ENCODE measurements at places on chromosomes 7 and 10. TPM values are rescaled to one million over a fixed set of nuclear protein-coding genes. Genes with fewer than 3 reads are reported as not detected.
A peak's percentile ranks its signal among the peaks of the same experiment; 100 is the strongest.

ANKRD61 gene
- total RNA-seq = 0.57 TPM

OPN4 gene
- total RNA-seq = not detected

ARMH3 gene
- total RNA-seq = 17.7 TPM

COL28A1 gene
- total RNA-seq = 1.4 TPM

RAPGEF5 gene
- total RNA-seq = 6.4 TPM

NCF1 gene
- 1.9 TPM for total RNA-seq

DRGX gene
- not detected for total RNA-seq

TSPAN14 gene
- total RNA-seq = 75.1 TPM

DNA sequence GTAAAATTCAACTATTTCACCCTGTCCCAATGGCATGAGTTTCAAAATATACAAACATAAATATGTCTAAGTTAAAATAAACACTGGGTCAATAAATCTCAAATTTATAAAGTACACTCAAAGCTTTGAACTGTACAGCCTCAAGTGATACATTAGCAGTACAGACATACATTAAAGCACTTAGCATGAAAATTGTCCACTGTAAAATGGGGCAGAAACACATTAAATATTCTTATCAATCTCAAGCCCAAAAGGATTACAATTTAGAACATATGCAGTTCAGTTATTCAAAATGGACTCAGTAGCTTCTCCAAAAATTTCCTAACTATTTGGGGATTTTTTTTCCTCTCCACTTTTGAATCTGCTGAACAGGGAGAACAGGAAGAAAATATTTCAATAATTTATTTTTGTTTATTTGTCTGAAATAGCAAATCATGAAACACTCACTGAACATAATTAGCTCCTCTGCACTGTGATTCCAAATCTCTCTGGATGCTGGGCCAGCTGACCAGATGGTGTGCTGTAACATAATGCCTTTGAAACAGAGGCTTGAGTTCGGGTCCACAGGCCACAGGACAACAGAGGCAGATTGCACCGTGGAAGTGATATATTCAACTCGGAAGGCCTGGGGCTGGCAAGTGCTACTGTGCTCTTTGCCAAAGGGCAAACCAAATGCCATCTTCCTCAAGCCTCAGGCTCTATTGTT is 248.9 kb upstream of the LRRN3 start:
- H3K27ac ChIP-seq = no peak overlapping the region
- peaks cover 3% of the 10 kb centered on the region for H3K27me3 ChIP-seq
- DNase-seq = no peak
- peaks cover 2% of the 10 kb centered on the region for H3K4me1 ChIP-seq
- H3K36me3 ChIP-seq = no peaks in the 10 kb centered on the region
- no peak overlapping the region for H3K4me3 ChIP-seq

- H3K4me3 ChIP-seq = no peak overlapping the region
- no peak for DNase-seq
- no peaks in the 10 kb centered on the region for H3K27me3 ChIP-seq
- H3K4me1 ChIP-seq = no peaks in the 10 kb centered on the region
- no peak overlapping the region for H3K27ac ChIP-seq
Observed at GRCh38 chr10:110967645-110968044, 48.2 kb downstream of the SHOC2 start.

GRCh38 chr7:88668591-88668990 is 90.9 kb upstream of the ZNF804B start:
- H3K4me3 ChIP-seq = no peak overlapping the region
- H3K36me3 ChIP-seq = no peaks in the 10 kb centered on the region
- H3K27ac ChIP-seq = no peak overlapping the region
- no peak for DNase-seq
- H3K27me3 ChIP-seq = no peaks in the 10 kb centered on the region

- H3K4me1 ChIP-seq = no peaks in the 10 kb centered on the region
- H3K27me3 ChIP-seq = no peaks in the 10 kb centered on the region
- H3K36me3 ChIP-seq = no peaks in the 10 kb centered on the region
- H3K27ac ChIP-seq = no peak overlapping the region
Observed at GRCh38 chr7:77425101-77426051, 9.2 kb upstream of the GSAP start.

DNA sequence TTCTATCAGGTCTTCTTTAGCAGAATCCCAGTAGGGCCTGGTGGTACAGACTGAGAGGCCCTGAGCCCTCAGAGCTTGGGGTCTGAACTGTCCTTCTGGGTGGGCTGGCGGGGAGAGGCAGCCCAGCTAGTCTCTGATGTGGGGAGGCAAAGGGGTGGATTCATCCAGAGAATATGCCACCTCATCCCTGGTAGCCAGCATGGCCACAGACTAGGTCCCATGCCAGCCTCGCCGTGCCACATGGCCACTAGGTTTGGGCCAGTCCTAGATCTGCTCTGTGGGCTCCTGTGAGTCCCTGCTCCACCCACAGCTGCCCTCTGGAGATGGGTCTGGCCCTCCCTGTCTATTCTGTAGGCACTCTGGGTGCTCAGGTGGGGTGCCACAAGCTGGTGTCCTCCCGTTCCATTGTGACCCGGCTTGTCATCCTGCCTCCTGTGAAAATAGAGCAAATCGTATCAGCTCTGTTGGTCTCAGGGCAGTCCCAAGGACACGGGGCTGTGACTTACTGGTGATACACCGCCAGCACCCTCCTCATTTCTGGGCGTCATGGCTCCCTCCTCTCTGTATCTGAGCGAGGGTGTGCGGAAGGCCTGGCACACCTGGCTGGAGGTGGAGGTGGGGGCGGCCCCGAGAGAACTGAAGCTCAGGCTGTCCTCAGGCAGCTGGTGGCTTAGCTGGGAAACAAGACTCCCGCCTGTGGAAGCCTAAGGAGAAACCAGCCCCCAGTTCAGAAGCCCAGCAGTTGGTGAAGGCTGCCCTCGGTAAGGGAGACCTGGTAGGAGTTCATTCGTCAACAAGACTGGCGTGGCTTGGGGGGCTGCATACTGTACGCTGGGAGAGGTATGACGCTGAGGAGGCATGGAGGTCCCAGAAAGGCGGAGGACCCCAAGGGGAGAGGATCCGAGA is 33.3 kb downstream of the UNC5B start:
- H3K27ac ChIP-seq = peak overlapping the region; percentile 69
- H3K27me3 ChIP-seq = no peaks in the 10 kb centered on the region
- H3K4me3 ChIP-seq = no peak overlapping the region
- no peaks in the 10 kb centered on the region for H3K36me3 ChIP-seq
- no peak for DNase-seq

- H3K4me3 ChIP-seq = no peak overlapping the region
- no peaks in the 10 kb centered on the region for H3K36me3 ChIP-seq
- no peak for DNase-seq
- no peaks in the 10 kb centered on the region for H3K27me3 ChIP-seq
- peaks cover 11% of the 10 kb centered on the region for H3K4me1 ChIP-seq
Observed at GRCh38 chr10:24703700-24704099, 20.0 kb downstream of the ARHGAP21 start.

DNA sequence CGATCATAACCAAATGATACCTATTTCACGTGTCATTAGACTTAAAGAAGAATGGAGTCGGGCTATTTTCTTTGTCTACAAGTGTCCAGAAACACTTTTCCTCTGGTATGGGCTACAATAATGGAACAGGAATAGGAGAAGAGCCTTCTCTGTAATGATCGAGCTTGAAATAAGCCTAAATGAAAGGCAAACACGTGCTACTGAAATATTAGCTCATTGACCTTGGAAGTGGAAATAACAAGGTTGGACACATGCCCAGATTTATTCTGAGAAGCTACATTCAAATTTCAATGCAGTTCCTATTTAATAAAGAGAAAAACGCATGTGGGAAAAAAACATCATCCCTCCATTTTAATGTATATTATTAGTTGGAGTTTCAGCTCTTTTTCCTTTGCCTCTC is 254.7 kb upstream of the PTER start:
- no peak overlapping the region for H3K27ac ChIP-seq
- no peaks in the 10 kb centered on the region for H3K4me1 ChIP-seq
- DNase-seq = no peak
- no peaks in the 10 kb centered on the region for H3K36me3 ChIP-seq
- no peaks in the 10 kb centered on the region for H3K27me3 ChIP-seq

GRCh38 chr7:139893461-139893860 is 64.4 kb downstream of the TBXAS1 start:
- H3K4me1 ChIP-seq = no peaks in the 10 kb centered on the region
- DNase-seq = no peak
- H3K4me3 ChIP-seq = no peak overlapping the region

- H3K27ac ChIP-seq = no peak overlapping the region
- no peaks in the 10 kb centered on the region for H3K4me1 ChIP-seq
- H3K4me3 ChIP-seq = no peak overlapping the region
- H3K27me3 ChIP-seq = no peaks in the 10 kb centered on the region
Observed at GRCh38 chr7:155227788-155228458, 69.8 kb upstream of the INSIG1 start.

GRCh38 chr10:123463698-123464097 is 202.5 kb upstream of the GPR26 start:
- no peak overlapping the region for H3K27ac ChIP-seq
- H3K27me3 ChIP-seq = no peaks in the 10 kb centered on the region
- no peak overlapping the region for H3K4me3 ChIP-seq
- no peak for DNase-seq
- H3K4me1 ChIP-seq = no peaks in the 10 kb centered on the region

GRCh38 chr10:96740579-96741281 is 20.4 kb upstream of the PIK3AP1 start:
- no peak overlapping the region for H3K27ac ChIP-seq
- no peaks in the 10 kb centered on the region for H3K36me3 ChIP-seq
- no peaks in the 10 kb centered on the region for H3K4me1 ChIP-seq
- H3K4me3 ChIP-seq = no peak overlapping the region

DNA sequence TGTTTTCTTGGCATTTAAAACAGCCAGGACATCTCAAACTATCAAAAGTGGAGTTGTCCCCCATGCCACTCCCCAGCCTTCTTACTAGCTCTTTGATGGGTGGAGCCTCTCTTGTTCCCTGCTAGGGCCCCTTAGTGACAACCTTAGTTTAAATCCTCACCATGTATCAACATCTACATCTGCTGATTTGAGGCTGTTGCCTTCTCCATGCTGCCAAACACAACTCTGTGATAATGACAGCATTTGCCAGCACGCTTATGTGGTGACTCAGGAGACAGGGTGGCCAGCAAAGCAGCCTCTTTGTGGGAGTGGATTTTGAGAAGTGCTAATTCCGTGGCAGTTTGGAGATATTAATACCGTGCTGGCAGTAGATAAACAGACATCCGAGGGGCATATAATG is 145.4 kb downstream of the LRRC4 start:
- no peak for DNase-seq
- no peaks in the 10 kb centered on the region for H3K27me3 ChIP-seq
- no peak overlapping the region for H3K27ac ChIP-seq
- no peak overlapping the region for H3K4me3 ChIP-seq
- H3K4me1 ChIP-seq = peaks cover 7% of the 10 kb centered on the region
- no peaks in the 10 kb centered on the region for H3K36me3 ChIP-seq

GRCh38 chr7:92584953-92585352 is 5.2 kb downstream of the FAM133B start:
- no peaks in the 10 kb centered on the region for H3K36me3 ChIP-seq
- peaks cover 13% of the 10 kb centered on the region for H3K4me1 ChIP-seq
- DNase-seq = no peak
- no peak overlapping the region for H3K27ac ChIP-seq
- H3K4me3 ChIP-seq = no peak overlapping the region
- no peaks in the 10 kb centered on the region for H3K27me3 ChIP-seq

GRCh38 chr10:91537614-91538383 is 95.1 kb downstream of the PPP1R3C start:
- DNase-seq = no peak
- no peaks in the 10 kb centered on the region for H3K27me3 ChIP-seq
- peaks cover 17% of the 10 kb centered on the region for H3K4me1 ChIP-seq
- H3K36me3 ChIP-seq = no peaks in the 10 kb centered on the region
- no peak overlapping the region for H3K4me3 ChIP-seq

DNA sequence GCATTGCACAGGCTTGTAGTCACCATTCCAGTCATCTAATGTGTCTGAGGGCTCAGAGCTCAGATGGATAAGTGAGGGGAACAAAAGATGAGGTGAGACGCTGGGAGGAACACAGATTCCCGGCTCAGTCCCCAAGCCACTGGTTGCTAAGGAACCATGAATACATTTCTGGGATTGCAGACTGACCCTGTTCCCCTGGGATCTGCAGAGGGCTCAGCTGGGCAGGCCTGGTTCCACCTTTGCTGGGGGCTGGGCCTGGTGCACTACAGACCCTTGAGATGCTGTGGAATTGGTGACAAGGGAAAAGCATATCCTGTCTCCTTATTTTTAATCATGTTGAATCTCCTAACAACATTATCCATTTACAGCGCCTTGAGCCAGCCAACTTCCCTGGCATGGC is 19.2 kb downstream of the ELFN1 start:
- no peak for DNase-seq
- H3K4me1 ChIP-seq = no peaks in the 10 kb centered on the region
- H3K4me3 ChIP-seq = no peak overlapping the region
- no peaks in the 10 kb centered on the region for H3K27me3 ChIP-seq
- H3K36me3 ChIP-seq = no peaks in the 10 kb centered on the region

- no peaks in the 10 kb centered on the region for H3K36me3 ChIP-seq
- H3K27me3 ChIP-seq = no peaks in the 10 kb centered on the region
- DNase-seq = no peak
- no peak overlapping the region for H3K4me3 ChIP-seq
- peaks cover 3% of the 10 kb centered on the region for H3K4me1 ChIP-seq
Observed at GRCh38 chr10:114777415-114777814, 44.2 kb upstream of the FHIP2A start.

DNA sequence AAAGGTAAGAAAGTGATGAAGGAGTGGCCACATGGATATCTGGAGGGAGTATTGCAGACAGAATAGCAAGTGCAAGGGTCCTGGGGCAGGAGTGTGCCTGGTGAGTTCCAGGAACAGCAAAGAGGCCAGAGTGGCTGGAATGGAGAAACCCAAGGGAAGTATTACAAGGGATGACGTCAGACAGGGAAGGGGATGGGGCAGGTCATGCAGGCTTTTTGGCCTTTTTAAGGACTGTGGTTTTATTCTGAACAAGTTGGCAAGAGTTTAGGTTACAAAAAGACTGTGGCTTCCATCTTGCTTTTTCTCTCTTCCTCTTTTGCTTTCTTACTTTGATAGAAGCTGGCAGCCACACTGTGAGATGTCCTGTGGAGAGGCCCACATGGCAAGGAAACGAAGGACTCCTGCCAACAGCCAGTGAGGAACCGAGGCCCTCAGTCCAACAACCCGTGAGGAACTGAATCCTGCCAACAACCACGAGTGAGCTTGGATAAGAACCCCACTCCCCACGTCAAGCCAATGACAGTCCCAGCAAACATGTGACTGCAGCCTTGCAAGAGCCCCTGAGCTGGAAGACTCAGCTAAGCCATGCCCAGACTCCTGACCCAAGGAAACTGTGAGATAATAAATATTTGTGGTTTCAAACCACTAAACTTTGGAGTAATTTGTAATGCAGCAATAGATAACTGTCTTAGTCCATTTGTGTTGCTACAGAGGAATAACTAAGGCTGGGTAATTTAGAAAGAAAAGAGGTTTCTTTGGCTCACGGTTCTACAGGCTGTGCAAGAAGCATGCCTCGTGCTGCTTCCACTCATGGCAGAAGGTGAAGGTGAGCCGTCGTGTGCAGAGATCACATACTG is 19.8 kb upstream of the KDM7A start:
- DNase-seq = no peak
- H3K27me3 ChIP-seq = no peaks in the 10 kb centered on the region
